Nasal cavity respiratory epithelium epithelial cell of viscerocranial mucosa (primary cell): ENCODE measurements at places on chromosomes 16 and 17. TPM values are rescaled to one million over a fixed set of nuclear protein-coding genes. Genes with fewer than 3 reads are reported as not detected.

ABCC12 gene
- not detected in 2 replicates for total RNA-seq

CASKIN2 gene
- total RNA-seq, result 3.8 and 10.3 TPM in 2 replicates

NPB gene
- total RNA-seq, result under 0.01 and 0.21 TPM in 2 replicates

TMEM238L gene
- 0.34 TPM in 1 of 2 replicates, not detected in the other for total RNA-seq

ITGAD gene
- total RNA-seq, result not detected in 2 replicates

MT1G gene
- total RNA-seq, result 0.68 and 3.3 TPM in 2 replicates

TAT gene
- total RNA-seq, result under 0.01 and 0.07 TPM in 2 replicates

ASPA gene
- not detected in 2 replicates for total RNA-seq

GPR142 gene
- not detected in 2 replicates for total RNA-seq

PRSS8 gene
- total RNA-seq, result 31.1 and 54.2 TPM in 2 replicates

SLC9A5 gene
- 0.34 and 0.43 TPM in 2 replicates for total RNA-seq

SRP68 gene
- 44.1 and 75.0 TPM in 2 replicates for total RNA-seq

TBC1D3 gene
- total RNA-seq, result not detected in 2 replicates

NPTX1 gene
- under 0.01 TPM in 1 of 2 replicates, not detected in the other for total RNA-seq

ZG16 gene
- total RNA-seq, result not detected in 2 replicates

IGF2BP1 gene
- total RNA-seq, result under 0.01 and 0.07 TPM in 2 replicates

ABCA9 gene
- 0.34 and 0.71 TPM in 2 replicates for total RNA-seq

MRTFB gene
- total RNA-seq, result 7.5 and 25.8 TPM in 2 replicates

KARS1 gene
- 134 and 149 TPM in 2 replicates for total RNA-seq

OR1F1 gene
- 0.14 TPM in 1 of 2 replicates, not detected in the other for total RNA-seq

ACSM2B gene
- total RNA-seq, result not detected in 2 replicates

CD300H gene
- total RNA-seq, result not detected in 2 replicates

HEATR9 gene
- not detected in 2 replicates for total RNA-seq

TRPV2 gene
- total RNA-seq, result 0.36 and 0.68 TPM in 2 replicates

TBC1D16 gene
- 18.1 and 80.1 TPM in 2 replicates for total RNA-seq

THUMPD1 gene
- 116 and 162 TPM in 2 replicates for total RNA-seq

CTRB2 gene
- not detected in 2 replicates for total RNA-seq

FNDC8 gene
- total RNA-seq, result not detected in 2 replicates

EVPLL gene
- total RNA-seq, result 1.4 and 2.3 TPM in 2 replicates

MVD gene
- total RNA-seq, result 40.2 and 42.0 TPM in 2 replicates

KRTAP2-2 gene
- total RNA-seq, result not detected in 2 replicates

SLFN12L gene
- total RNA-seq, result under 0.01 and 0.14 TPM in 2 replicates

PRAC2 gene
- not detected in 2 replicates for total RNA-seq

TM4SF5 gene
- not detected in 2 replicates for total RNA-seq

DPEP3 gene
- total RNA-seq, result not detected in 2 replicates

CTRL gene
- total RNA-seq, result 0.21 and 0.34 TPM in 2 replicates

GPR139 gene
- total RNA-seq, result not detected in 2 replicates

TMC8 gene
- under 0.01 and 0.21 TPM in 2 replicates for total RNA-seq

ZNF624 gene
- total RNA-seq, result 5.1 and 6.2 TPM in 2 replicates
